ENCODE measurements at places on chromosomes 7 and 10.

DNA sequence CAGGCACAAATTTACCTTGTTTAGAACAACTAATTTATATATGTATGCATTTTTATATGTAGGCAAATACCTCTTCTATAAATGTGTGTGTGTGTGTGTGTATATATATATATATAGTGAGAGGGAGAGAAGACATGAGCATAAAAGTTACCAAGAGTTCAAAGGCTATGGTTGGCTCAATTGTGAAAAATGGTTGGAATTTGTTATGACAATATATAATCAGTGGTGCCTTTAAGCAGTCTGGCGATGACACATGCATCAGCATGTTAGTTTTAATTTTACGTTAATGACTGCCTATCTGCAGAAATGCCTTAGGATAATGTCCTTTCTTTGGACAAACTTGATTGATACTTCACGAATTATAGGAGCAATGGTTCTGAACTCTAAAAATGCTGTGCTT, 980.8 kb upstream of the LRRTM3 start:
- DNase-seq = no peak

DNA sequence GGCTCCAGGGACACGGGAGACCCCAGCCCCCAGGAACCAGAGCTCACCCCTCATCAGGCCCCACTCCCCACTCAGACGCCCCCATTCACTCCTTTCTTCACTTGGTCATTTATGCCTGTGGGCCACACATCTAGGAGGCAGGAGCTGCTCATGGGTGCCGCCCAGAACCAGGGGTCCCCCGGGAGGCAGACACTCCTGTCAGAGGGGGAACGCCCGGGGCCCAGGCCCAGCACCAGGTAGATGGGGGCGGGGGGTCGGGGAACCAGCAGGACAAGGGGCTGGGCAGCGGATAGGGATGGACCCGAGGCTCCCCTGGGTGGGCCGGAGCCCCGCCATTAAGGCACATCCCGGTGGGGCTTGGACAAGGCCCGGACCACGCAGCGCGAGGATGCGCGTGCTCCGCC, 11.8 kb downstream of the CALY start:
- DNase-seq = no peak

DNA sequence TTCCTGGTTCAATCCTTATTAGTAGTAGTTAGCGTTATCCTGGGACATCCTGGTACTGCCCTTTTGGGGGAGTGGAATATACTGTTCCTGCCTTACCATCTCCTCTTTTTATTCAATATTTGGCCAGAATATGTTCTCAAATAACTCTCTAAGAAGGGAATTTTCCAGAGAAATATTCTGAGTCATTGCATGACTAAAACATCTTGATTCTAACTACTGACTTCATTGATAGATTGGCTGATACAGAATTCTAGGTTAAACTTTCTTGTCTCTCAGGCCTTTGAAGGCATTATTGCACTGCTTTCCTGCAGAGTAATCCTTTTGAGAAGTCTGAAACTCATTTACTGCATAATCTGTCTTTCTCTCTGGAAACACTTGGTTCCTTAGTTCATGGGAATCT, 275.5 kb upstream of the DGKB start:
- DNase-seq = no peak

DNA sequence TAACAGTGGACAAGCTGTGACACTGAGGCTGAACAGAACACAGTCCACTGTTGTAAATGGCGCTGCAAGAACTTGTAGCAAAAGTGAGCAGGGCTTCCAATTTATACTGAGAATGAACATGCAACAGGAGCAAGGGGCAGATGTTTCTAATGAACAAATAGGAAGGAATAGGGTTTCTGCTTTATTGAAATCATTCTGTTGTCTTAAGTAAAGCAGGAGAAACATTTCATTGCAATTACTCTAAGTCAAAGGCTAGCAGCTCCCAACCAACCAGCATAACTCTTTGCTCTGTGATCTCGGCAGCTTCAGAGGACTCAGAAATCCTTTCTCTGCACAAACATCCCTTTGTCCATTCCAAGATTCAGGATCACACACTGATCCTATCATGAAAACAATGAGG, 236.2 kb upstream of the PRSS58 start:
- no peak for DNase-seq

GRCh38 chr10:18719811-18720210, 60.6 kb downstream of the ARL5B start:
- DNase-seq = no peak

- no peak for DNase-seq
Observed at GRCh38 chr7:53518319-53518718, 482.9 kb downstream of the POM121L12 start.
